Thoracic aorta (tissue), 2 donors: ENCODE measurements at places on chromosomes 4 and X. TPM values are rescaled to one million over a fixed set of nuclear protein-coding genes. Genes with fewer than 3 reads are reported as not detected.

SLC2A9 gene
- total RNA-seq, result 17.5 TPM

SPANXN4 gene
- not detected for total RNA-seq

CXCL11 gene
- total RNA-seq, result not detected

SFRP2 gene
- total RNA-seq, result 70.4 TPM

RPS6KA6 gene
- 8.5 TPM for total RNA-seq

TEX13A gene
- total RNA-seq, result not detected

TSPAN7 gene
- total RNA-seq, result 17.7 TPM

SSX2 gene
- not detected for total RNA-seq

FOXP3 gene
- total RNA-seq, result not detected

ATP8A1 gene
- total RNA-seq, result 15.2 TPM

TMEM144 gene
- 22.6 TPM for total RNA-seq

GATA1 gene
- not detected for total RNA-seq

TMSB15A gene
- total RNA-seq, result 1.1 TPM

FRMD7 gene
- total RNA-seq, result 0.28 TPM

HSFX2 gene
- total RNA-seq, result 1.3 TPM

TAPT1 gene
- 34.4 TPM for total RNA-seq

MAP7D2 gene
- 0.14 TPM for total RNA-seq

ESX1 gene
- not detected for total RNA-seq

SLC34A2 gene
- not detected for total RNA-seq

CSAG2 gene
- not detected for total RNA-seq

SULT1B1 gene
- 0.41 TPM for total RNA-seq

BANK1 gene
- 1.1 TPM for total RNA-seq

FAM241A gene
- 7.5 TPM for total RNA-seq

TMEM192 gene
- total RNA-seq, result 18.6 TPM

GPR119 gene
- not detected for total RNA-seq

TMPRSS11F gene
- 0.28 TPM for total RNA-seq

GAGE12J gene
- not detected for total RNA-seq

PAGE2 gene
- total RNA-seq, result not detected

PASD1 gene
- not detected for total RNA-seq

CT45A5 gene
- total RNA-seq, result not detected

TACR3 gene
- not detected for total RNA-seq

PCDH7 gene
- 331 TPM for total RNA-seq

KLKB1 gene
- 1.6 TPM for total RNA-seq

BEX5 gene
- total RNA-seq, result 2.6 TPM

GJB1 gene
- total RNA-seq, result not detected

MMRN1 gene
- total RNA-seq, result 17.8 TPM

TBC1D14 gene
- 49.9 TPM for total RNA-seq

GAGE13 gene
- total RNA-seq, result not detected

HPGD gene
- 3.4 TPM for total RNA-seq
